ENCODE measurements at places on chromosomes 5 and 9. TPM values are rescaled to one million over a fixed set of nuclear protein-coding genes. Genes with fewer than 3 reads are reported as not detected.

DNA sequence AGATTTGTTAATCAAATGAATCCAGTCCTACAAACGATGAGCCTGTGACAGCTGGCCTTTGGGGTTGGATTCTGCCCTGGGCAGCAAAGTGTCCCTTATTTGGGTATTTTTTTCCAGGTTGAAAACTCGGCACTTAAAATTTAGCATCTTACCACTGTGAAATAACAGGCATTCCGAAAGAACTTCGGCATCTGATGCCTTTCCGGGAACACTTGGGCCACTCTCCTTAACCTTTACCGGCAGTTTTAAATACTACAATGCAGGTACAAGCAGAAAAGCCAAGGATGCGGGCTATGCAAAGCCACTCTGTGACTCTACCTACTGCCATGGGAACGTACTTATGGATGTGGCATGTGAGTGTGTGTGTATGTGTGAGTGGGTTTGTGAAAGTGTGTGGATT is 1.0 kb upstream of the RASGRF2 start:
- DNase-seq, result no peak

DNA sequence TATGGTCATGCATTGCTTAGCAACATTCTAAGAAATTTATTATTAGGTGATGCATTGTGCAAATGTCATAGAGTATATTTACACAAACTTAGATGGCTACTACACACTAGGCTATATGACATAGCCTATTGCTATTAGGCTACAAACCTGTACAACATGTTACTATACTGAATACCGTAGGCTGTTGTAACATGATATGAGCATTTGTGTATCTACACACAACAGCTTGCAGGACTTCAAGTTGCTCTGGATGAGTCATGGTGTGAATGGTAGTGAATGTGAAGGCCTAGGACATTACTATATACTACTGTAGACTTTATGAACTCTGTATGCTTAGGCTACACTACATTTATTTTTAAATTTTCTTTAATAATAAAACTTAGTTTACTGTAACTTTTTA is 107.2 kb upstream of the MAMDC2 start:
- DNase-seq, result peak; percentile 50

- DNase-seq, result no peak
These were observed 12.4 kb downstream of the DOCK2 start for GRCh38 chr5:169649486-169649885.

- no peak for DNase-seq
These were observed 174.0 kb downstream of the TMC1 start for GRCh38 chr9:72695365-72695764.

DNA sequence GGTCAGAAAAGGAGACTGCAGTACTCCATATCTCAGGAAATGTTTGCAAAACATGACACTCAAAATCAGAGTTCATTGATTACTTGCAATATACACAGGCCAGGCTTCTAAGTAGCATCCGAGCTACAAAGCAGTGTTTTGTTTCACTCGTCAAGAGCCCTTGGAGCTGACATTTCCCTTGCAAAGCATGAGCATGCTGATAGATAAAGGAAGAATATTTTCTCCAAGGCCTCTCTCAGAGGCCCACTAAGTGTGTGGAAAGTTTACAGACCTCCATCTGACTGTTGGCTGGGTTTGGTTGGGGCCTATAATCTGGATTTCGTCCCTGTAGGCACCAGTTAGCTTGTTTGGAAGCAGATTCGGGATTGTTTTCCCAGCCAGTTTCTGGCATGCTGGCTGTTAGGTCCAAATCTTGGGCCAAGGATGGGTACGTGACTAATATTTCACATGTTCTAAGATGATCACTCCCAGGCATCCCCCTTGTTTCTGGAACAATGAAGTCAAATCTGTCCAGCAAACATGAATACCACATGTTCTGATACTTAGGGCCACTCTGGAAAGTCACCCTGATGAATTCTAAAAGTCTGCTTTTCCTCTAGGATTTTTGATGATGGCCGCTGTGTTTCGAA is 161.3 kb downstream of the RFK start:
- DNase-seq, result no peak

GRCh38 chr5:97046270-97046982 is 96.0 kb downstream of the LIX1 start:
- no peak for DNase-seq

DNA sequence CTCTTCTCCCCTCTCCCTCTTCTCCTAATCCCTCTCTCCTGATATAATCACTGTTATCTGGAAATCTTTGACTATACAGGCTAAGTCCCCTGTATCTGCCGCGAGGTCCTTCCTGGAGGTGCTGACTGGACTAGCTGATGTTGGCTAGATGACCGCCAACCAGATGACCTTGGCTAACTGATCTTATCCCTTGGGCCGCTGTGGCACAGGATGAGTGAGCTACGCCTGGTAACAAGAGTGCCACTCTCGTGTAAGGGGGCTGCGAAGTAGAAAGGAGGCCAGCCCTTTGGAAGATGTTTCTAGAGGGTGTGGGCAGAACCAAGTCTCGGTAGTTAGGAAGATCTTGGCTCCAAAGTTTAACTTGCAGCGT is 345 bp upstream of the PRRC1 start:
- no peak for DNase-seq

- DNase-seq, result no peak
These were observed 76.2 kb upstream of the ZFAND5 start for GRCh38 chr9:72440992-72441847.

GRCh38 chr5:10018201-10019069 is 231.3 kb downstream of the ATPSCKMT start:
- peak; percentile 62 for DNase-seq

DNA sequence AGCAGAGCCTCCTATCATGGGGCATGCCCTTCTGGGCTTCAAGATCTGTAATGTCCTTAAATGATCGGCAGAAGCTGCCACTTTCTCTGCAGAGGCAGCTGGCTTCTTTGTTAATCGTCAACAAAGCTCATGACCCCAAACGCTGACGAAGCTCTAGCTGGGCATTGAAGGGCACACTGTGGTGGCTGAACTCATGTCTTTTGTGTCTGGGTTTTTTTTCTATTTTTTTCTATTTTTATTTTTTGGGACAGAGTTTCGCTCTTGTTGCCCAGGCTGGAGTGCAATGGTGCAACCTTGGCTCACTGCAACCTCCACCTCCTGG is 65.2 kb upstream of the ASS1 start:
- DNase-seq, result no peak

DNA sequence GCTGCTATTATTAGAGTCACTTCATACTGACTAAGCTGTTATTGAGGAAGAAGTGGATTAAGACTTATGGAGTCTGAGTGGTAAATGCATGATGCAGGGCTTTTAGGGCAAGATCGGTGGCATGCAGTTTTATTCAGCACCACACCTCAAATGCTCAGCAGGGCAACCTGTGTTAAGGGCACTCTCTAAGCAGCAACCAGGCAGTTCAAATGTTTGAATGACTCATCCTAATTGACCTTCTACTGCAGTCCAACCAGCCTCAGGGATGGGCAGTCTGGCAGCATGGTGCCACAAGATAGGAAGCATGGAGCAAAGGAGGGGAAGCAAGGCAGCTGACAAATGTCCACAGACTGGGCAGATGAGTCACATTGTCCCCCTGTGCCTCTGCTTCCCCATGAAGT is 80.2 kb upstream of the MIER3 start:
- peak; percentile 29 for DNase-seq

FST gene
- 13.6 TPM for total RNA-seq

DNA sequence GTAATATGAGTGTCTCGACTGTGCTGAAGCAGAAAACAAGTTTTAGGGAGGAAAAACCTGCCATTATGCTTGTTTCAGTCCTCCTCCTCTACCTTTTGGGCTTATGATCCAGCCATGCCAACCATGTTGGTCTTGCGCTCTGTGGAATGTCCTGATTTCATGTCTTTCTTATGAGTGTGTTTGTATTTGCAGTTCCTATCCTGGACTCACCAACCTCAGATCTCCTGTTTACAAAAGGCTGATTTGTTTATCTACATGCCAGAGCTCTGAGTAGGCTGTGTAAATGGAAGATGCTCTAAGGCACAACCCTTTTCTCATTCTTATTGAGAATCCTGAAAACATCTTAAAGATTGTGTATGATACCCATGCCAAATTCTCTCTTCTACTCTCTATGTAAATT is 138.6 kb downstream of the ARHGEF28 start:
- DNase-seq, result peak; percentile 77

GRCh38 chr5:82624062-82624461 is 345.9 kb upstream of the RPS23 start:
- DNase-seq, result no peak

ROPN1L gene
- 2.5 TPM for total RNA-seq

DNA sequence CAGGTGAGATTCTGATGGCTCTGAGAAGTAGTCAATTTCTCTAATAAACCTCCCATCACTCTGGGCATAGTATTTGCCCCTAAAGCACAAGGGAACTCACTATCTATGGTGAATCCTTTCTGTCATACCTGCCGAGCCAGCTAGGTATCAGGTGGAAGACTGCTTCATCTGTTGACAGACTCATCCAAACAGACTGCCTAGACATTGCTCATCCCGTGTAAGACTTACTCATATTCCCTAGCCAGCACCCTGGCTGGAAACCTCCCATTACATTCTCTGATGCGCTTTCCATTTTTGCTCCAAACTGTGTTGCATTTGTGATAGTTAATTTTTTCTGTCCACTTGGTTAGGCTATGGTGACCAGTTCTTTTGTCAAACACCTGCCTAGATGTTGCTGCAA is 595.9 kb downstream of the DNAH5 start:
- DNase-seq, result no peak

- no peak for DNase-seq
These were observed 72.6 kb downstream of the PIK3R1 start for GRCh38 chr5:68287976-68288706.

DPYSL3 gene
- 65.2 TPM for total RNA-seq

GSN gene
- total RNA-seq, result 125 TPM

GRCh38 chr5:145056800-145057199 is 778.3 kb downstream of the PRELID2 start:
- no peak for DNase-seq

EIF4E1B gene
- not detected for total RNA-seq

GRIN3A gene
- total RNA-seq, result not detected

DNA sequence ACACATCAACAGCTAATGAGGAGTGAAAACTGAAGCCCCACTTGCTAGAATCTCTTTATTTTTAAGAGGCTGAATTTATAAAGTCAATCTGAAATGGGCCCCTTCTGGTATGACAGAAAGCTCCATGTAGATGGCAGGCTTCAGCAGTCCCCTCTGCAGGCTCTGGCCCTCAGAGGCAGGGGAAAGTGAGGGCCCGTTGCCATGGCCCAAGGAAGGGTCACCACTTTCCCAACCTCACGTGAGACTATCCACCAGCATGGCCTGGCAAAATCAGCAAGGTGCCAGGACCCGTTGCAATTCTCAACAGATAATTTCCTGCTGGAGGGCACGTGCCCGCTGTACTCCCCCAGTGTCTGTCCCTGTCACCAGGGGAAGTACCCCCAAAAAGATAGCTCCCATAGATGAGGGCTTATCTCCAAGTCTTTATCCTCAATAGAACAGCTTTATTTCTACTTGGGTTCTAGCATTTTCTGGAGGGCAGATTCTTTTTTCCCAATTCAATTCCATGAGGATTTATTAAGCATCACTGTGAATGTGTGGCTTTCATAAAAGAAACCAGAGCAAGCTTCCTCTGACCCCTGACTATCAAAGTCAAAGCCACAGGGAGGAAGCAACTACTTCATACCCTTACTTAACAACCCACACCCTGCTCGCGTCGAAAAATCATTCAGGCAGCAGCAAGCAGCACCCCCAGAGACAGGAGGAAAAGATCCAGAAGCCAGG is 85.4 kb upstream of the FSTL4 start:
- DNase-seq, result no peak

- DNase-seq, result no peak
These were observed 434.9 kb upstream of the SMARCA2 start for GRCh38 chr9:1580215-1580614.

GRCh38 chr9:101409079-101409477 is 10.4 kb downstream of the ZNF189 start:
- DNase-seq, result peak; percentile 18

F2R gene
- 44.8 TPM for total RNA-seq

DNA sequence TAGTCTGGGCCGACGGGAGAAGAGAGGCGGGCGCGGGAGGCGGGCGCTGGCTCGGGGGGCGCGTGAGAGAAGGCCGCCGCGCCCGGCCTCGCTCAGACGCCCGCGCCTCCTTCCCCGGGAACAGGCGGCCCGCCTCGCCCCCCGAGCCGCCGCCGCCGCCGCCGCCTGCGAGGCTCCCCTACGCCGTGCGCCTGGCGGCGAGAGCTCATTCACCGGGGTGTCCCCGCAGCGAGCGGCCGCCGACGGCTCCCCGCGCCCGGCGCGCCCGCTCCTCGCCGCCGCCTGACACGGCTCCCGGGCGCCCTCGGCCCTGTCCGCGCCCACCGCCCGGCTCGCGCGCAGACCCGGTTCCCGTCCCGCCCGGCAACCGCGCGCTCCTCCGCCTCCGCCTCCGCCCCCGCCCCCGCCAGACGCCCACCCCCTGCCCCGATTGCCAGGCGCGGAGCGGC is at the start of gene GNAQ:
Gene GNAQ (minus strand): TSS at position 368 of the 449 bp plus-strand sequence. CDS start 576 bp downstream, outside the sequence.
- DNase-seq, result no peak

SLC6A18 gene
- total RNA-seq, result not detected

SLC36A3 gene
- not detected for total RNA-seq

GRCh38 chr9:136646827-136647711 is 15.6 kb upstream of the EGFL7 start:
- no peak for DNase-seq

DNA sequence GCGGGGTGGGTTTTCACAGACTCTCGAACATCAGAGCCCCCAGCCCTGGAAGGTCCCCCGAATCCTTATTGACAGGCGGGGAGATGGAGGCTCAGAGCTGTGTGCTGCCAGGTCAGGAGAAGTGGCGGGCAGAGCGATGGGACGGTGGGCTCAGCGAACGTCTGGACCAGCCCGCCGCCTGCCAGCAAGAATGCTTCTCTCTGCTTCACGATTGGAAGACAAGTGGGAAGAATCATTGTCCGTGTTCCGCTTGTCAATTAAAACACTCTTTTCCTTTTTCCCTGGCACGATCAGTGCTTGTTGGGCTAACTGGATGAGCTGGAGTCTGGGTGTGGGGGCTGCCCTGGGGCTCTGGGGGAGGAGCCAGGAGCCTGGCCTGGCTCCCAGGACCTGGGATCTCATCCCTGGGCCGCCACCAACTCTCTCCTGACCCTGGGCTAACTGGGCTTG is 1.6 kb downstream of the COL5A1 start:
- DNase-seq, result no peak

PIP5K1B gene
- total RNA-seq, result not detected

NR4A3 gene
- total RNA-seq, result 0.06 TPM

DNA sequence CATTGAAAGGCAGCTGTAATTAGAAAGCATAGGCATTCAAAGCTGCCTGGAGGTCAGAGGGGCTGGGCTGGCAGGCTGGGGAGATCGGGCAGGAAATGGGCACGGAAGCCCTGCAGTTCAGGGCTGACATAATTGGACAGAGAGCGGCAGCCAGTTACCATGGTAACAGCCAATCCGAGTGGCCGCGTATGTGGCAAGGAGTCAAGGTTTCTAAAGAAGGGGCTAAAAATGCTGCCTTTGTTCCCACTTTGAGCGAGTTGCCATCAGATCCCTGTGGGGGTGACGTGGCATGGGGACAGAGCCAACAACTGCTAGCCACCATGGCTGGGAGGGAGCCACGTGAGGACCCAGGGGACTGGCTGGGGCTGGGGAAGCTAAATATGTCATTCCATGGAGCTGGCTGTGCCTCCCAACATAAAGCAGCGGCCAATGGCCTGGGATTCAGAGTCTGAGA is 44.7 kb upstream of the NDFIP1 start:
- peak; percentile 95 for DNase-seq
